ENCODE measurements at places on chromosomes 6 and 20. TPM values are rescaled to one million over a fixed set of nuclear protein-coding genes. Genes with fewer than 3 reads are reported as not detected.
A peak's percentile ranks its signal among the peaks of the same experiment; 100 is the strongest.

DNA sequence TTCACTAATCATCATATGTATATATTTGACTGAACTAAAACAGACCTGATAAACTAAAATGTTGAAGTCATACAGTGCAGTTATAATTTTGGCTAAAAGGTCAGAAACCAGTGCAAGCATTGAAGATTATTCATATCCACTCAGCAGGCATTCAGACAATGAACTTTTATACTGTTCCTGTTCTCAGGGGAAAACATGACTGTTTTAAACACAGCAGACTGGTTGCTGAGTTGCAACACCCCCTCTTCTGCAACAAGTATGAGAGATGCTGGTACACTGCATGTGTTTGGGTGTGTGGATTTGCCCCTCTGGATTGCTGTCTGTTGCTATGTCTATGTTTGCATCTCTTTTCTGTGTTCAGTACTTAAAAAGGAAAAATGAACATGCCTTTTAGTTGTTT, 206.8 kb downstream of the EYA4 start:
- DNase-seq = no peak

GRCh38 chr20:33719277-33719988, 677 bp downstream of the PXMP4 start:
- no peak for DNase-seq

Gene PHACTR1
- not detected for total RNA-seq

- DNase-seq = no peak
Measured at GRCh38 chr20:14583413-14583812, 246.0 kb upstream of the FLRT3 start.

Gene GJA10
- total RNA-seq = not detected

- DNase-seq = no peak
Measured at GRCh38 chr6:14165091-14165490, 47.5 kb downstream of the CD83 start.

- no peak for DNase-seq
Measured at GRCh38 chr20:46371656-46372055, 34.8 kb downstream of the ELMO2 start.

GRCh38 chr6:105317607-105318533, 85.0 kb downstream of the PREP start:
- DNase-seq = peak; percentile 21

- no peak for DNase-seq
Measured at GRCh38 chr6:119052987-119053386, 25.5 kb downstream of the FAM184A start.

Gene MAPK13
- 63.0 TPM for total RNA-seq

- DNase-seq = peak; percentile 50
Measured at GRCh38 chr6:148761527-148762011, 14.7 kb downstream of the UST start.

DNA sequence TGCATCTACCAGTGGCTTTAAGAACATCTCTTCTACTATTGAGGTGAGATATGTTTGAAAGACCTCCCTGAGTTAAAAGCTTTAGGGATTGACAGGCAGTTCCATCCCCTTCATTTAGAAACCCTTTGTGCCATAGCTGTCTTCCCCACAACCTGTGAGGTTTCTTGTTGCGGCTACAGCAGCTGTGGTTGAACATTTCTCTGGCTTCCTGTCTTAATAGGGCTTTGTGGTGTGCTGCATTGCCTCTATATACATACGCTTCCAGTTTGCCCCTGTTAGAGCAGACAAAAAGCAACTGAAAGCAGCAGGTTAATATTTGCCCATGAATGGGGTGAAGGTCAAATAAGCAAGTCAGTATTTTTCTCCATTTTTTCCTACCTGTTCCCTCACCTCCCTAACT, 210.2 kb downstream of the TMEM200A start:
- peak; percentile 72 for DNase-seq

GRCh38 chr6:1313384-1313766, 1.5 kb downstream of the FOXQ1 start:
- no peak for DNase-seq

DNA sequence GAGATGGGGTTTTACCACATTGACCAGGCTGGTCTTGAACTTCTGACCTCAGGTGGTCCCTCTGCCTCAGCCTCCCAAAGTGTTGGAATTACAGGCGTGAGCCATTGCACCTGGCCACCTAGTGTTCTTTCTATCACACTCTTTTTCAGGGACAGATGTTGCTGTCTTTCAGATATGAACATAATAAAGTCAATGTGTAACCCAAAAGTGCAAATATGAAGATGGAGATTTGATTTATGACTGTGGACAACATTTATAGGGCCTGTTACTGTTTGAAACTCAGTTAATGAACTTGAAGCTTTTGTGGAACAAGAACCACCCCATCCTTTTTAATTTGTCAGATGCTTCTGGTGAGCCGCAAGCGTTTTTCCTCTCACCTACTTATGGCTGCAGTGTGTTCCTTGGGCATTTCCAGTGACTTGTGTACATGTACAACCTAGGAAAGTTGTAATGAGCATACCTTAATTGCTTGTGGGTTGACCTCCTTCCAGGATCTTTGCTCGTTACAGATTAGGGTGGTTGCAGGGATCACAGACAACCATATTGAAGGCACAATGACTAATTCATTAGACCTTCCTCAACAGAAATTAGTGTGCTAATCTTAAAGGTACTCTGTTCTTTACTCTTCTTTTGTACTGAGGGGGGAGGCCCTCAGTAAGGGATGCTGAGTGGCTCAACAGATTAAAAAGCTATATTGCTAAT, 6.8 kb downstream of the TBPL1 start:
- no peak for DNase-seq

DNA sequence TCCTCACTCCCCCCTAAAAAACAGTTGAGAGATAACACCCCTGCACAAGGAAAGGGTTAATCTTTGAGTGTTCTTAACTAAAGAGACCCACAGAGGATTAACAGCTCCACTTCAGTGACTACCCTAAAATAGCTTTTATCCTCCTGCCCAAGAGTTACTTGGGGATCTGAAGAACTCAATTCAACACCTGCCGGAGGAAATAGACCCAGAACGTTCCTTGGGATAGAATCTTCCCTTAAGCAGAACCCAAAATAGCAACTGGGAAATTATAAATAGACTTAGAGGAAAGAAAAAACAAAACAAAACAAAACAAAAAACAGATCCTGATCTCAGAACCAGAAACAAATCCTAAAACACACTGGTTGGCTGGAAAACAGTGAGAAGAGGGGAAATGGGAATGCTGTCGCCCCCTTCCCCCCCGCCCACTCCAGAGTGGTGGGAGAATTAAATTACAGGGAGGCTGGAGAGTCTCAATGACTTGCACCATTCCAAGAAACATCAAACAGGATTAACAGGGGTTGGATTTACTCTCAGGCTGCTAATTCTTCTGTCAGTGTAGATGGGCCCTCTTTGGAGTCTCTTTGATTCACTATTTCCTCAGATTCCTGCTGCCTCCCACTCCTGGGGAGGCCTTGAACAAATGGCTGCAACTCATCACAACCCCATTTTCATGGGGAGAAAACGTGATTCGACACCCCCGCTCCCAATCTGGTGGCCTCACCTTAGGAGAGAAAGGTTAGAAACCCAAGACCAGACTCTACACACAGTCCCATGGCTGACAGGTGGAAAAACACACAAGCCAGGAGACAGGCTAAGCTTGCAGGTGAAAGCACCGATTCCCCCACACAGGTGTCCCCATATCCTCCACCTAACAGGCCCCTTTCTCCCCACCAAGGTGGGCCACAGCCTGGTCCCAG, 1.4 kb downstream of the PLAGL2 start:
- DNase-seq = peak; percentile 51

GRCh38 chr6:88952065-88952704, 11.2 kb downstream of the RNGTT start:
- no peak for DNase-seq

- DNase-seq = no peak
Measured at GRCh38 chr6:119620846-119621555, 271.4 kb upstream of the MAN1A1 start.

GRCh38 chr6:167079853-167080297, 43.0 kb upstream of the CCR6 start:
- peak; percentile 83 for DNase-seq

Gene PDE7B
- 1.1 TPM for total RNA-seq

Gene TSPO2
- total RNA-seq = not detected

GRCh38 chr20:13396826-13397225, 175.8 kb downstream of the ISM1 start:
- DNase-seq = no peak

- no peak for DNase-seq
Measured at GRCh38 chr6:53906842-53907241, 112.0 kb downstream of the LRRC1 start.

GRCh38 chr6:144406796-144407195, 121.7 kb downstream of the UTRN start:
- DNase-seq = no peak

Gene TFAP2C
- not detected for total RNA-seq

- no peak for DNase-seq
Measured at GRCh38 chr6:105177556-105177955, 2.3 kb downstream of the POPDC3 start.

DNA sequence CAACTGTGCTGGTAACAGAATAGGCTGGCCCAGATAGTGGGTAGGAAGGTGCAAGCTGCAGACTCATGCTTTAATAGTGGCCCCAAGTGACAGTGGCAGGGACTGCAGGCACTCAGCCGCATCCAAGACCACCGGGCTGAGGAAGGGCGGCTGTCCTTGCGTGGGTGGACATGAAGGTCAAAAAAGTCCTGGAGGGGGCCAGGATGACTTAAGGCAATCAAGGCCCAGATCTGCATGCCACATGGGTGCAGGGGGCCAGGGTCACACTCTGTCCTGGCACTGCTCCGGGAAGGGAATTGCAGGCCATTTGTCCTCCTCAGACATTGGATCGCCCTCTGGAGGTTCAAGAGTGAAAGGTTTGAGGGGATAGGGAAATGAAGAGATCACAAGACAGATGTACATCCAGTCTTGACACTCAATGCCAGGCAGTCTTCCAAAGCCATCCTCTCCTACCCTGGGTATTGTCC, 10.4 kb upstream of the VNN2 start:
- DNase-seq = peak; percentile 54

DNA sequence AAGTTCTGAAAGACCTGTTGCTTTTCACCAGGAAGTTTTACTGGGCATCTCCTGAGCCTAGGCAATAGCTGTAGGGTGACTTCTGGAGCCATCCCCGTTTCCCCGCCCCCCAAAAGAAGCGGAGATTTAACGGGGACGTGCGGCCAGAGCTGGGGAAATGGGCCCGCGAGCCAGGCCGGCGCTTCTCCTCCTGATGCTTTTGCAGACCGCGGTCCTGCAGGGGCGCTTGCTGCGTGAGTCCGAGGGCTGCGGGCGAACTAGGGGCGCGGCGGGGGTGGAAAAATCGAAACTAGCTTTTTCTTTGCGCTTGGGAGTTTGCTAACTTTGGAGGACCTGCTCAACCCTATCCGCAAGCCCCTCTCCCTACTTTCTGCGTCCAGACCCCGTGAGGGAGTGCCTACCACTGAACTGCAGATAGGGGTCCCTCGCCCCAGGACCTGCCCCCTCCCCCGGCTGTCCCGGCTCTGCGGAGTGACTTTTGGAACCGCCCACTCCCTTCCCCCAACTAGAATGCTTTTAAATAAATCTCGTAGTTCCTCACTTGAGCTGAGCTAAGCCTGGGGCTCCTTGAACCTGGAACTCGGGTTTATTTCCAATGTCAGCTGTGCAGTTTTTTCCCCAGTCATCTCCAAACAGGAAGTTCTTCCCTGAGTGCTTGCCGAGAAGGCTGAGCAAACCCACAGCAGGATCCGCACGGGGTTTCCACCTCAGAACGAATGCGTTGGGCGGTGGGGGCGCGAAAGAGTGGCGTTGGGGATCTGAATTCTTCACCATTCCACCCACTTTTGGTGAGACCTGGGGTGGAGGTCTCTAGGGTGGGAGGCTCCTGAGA, at the start of gene HFE:
HFE (plus strand) TSS at position 146 of the 832 bp plus-strand sequence; CDS start at position 158, 12 bp downstream.
- peak; percentile 46 for DNase-seq

DNA sequence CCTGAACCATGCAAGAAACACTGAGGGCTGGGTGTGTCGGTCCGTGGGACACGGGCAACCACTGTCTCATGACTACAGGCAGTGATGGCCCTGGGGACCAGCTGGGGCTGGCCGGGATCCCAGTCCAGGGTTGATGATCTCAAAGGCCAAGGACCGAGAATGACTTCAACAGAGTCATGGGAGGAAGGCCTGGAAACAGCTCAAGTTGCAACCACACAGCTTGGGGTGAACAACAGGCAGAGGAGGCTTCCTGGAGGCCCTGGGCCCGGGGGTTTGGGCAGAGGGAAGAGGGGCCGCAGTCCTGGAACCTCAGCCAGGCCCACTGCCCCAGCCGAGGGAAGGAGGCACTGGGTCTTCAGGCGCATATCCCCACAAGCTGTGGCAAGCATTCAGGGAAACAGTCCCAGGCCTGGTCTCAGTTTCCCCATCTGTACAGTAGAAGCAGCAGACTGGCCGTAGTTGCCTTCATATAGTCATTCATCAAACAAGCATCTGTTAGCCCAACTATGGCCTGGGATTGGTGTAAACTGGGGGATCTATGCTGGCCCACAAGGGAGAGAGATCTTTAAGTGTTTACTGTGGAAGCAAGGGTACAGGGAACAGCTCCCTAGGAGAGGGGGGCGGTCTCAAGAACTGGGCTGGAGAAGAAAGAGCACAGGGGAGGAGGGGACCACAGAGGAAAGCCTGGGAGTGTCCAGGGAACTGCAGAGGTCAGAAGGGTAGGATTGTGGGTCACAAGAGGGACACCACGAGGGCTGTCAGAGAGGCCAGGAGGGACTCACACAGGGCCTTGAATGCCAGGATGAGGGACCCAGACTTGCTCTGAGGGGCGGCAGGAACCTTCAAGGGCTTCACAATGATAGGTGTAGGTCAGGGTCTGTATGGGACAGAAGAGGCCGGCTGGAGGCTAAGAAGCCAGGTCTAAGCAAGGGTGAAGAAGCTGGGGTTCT, 2.1 kb downstream of the MYL9 start:
- DNase-seq = no peak

Gene UCKL1
- 32.2 TPM for total RNA-seq

- no peak for DNase-seq
Measured at GRCh38 chr6:10847684-10848083, 9.3 kb upstream of the MAK start.

DNA sequence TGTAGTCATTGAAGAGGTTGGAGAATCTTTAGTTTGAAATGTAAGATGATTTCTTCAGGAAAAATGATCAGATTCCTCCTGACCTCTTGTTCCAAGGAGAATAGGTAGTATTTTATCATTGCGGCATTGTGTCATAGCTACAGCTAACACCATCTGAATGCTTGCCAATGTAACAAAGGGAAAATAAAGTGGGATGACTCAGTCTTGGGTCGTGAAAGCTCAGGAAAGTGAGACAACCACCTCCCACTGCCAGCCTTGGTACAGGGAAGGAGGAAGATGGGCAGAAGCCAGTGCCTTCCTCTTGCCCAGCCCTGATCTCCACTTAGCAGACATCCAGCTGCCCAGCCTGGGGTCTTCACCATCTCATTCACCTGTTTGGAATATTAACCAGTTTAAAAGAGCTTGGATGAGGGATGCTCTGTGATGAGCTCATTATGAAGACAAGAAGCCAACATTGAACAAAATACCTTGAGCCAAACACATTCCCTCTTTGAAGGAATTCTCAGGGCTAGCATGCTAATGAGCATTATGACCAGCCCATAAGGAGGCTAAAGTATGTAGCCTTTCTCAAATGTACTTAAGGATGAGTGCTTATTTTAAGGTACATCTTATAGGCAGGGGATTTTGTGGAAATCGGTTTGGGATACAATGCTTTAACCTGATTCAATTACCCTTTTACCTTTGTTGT, 40.0 kb upstream of the APCDD1L start:
- no peak for DNase-seq

Gene DYNLT2
- total RNA-seq = 2.4 TPM
